ENCODE measurements at places on chromosomes 6 and 20. TPM values are rescaled to one million over a fixed set of nuclear protein-coding genes. Genes with fewer than 3 reads are reported as not detected.

DNA sequence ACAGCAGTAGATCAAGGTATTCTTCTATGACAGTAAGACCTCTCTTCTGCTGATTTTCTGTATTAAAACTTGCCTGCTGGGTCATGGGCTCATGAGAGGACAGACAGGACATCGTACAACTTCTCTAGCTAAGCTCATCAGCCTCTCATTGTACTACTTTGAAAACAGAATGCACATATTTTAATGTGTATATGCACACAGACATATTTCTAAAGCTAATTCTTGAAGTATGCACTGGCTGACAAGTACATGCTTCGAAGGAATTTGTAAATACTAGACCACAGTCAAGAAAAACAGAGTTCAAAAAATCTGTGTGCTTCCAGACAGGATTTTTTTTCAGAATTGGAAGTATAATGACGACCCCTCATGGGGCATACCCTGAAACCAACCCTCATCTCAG lies 81.7 kb upstream of the CD83 start:
- DNase-seq, result no peak

DNA sequence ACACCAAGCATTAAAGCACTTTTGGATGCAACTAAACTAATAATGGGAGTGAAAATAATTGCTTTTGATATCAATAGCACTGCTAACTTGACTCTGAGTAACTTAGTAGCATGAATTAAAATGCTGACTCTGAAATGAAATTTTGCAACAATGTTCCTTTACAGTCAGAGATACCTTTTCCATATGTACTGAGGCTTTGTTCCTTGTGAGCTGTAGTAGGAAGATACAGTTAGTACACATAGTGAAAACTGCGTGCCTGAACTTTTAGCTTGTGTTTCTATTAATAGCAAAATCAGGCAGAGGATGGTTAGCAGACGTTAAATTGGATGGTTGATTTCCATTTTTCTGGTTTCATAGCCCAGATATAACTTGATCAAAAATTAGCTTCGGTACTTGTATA lies 18.6 kb downstream of the ADGRG6 start:
- no peak for DNase-seq

- no peak for DNase-seq
These were observed 20.3 kb downstream of the CYB5R4 start for GRCh38 chr6:83879746-83880145.

- no peak for DNase-seq
These were observed 71.6 kb upstream of the FBXL4 start for GRCh38 chr6:99019381-99019780.

DNA sequence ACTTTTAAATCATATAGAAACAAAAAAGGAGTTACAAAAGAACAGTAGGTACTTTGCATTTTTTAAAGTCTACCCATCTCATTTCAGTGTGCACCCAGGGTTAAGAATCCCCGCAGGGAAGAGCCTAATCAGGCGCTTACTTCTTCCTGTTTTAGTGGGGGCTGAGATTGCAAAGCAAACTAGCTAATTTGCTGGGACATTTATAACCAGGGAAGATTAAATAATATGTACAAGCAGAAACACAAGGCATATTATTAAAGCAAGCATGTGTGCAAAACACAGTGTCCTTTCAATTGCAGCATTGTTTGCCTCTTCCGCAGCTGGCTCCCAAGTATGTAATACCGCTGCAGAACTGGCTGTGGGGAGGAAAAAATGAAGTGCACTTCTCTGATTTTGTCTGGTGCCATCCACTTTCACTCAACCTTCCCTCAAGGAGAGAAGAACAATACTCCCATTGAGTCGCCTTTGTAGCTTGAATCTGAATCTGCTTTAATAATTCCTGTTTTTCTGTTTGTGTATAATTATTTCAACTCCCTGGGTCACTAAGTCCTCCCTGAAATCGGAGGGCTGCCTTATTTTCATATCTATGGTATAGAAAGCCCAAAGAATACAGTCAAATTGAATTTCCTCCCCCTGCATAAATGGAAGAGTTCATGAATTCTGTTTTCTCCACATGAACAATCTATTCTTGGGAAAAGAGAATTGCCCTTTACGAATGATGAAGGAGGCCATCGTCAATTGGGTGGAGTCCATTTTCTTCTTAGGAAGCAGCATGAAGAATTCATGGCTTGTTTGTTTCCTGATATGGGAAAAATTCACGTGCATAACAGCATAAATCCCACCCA lies 23.3 kb upstream of the BCAS1 start:
- no peak for DNase-seq

Gene ASIP
- not detected for polyA plus RNA-seq

Gene DAAM2
- not detected for polyA plus RNA-seq

GRCh38 chr6:133610971-133611370 lies 277.9 kb upstream of the TCF21 start:
- peak; percentile 31 for DNase-seq

Gene GHRH
- polyA plus RNA-seq, result not detected

Gene TMEM217
- polyA plus RNA-seq, result 1.2 TPM

Gene SMOC2
- polyA plus RNA-seq, result not detected

- DNase-seq, result no peak
These were observed 207.2 kb downstream of the PHACTR1 start for GRCh38 chr6:12923644-12924235.

Gene RBM24
- polyA plus RNA-seq, result 13.5 TPM

Measured in A549 (cell line).